ENCODE measurements at places on chromosomes 3 and 15.

DNA sequence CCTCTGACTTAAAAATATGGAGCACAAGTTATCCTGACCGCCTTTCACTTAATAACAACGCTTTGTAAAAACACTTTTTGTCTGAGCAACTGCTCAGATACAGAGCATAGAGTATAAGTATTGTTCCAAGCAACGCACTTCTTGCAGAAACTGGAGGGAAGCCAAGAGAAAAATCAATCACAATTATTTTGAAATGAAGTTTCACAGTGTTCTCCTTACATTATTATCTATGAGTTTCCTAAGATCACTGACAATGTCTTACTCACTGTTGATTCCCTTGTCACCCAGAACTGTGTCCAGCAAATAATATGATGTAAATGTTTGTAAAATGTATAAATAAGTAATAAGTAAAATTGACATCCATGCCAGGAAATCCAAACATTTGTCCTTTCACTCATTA, 184.6 kb upstream of the GPR149 start:
- no peak for DNase-seq

DNA sequence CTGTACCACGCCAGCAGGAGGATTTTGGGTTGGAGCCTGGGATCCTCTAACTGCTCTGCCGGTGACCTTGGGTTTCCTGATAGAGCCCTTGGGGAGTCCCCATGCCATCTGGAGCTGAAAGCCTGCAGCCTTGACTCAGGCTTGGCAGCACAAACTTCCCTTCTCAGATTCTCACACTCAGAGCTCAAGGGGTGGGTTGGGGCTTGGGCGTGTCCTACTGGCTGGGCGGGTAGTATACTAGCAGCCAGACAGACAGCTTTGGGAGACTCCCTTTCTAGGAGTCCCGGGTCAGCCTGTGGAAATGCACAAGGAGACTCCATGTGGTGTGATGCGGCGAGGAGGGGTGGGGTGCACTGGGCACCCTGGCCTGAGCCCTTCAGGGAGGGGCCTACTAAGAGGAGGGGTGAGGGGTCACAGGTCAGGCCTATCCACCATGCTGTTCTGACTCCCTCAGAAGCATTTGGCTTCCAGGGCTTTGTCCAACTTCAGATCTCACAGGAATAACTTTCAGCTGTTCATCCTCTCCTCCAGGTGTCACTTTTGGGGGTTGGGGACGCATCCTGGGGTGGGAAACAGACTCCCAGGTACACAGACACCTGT, 21.6 kb upstream of the PLXNA1 start:
- no peak for DNase-seq

GRCh38 chr3:102132370-102132769, 283.1 kb downstream of the NFKBIZ start:
- no peak for DNase-seq

DNA sequence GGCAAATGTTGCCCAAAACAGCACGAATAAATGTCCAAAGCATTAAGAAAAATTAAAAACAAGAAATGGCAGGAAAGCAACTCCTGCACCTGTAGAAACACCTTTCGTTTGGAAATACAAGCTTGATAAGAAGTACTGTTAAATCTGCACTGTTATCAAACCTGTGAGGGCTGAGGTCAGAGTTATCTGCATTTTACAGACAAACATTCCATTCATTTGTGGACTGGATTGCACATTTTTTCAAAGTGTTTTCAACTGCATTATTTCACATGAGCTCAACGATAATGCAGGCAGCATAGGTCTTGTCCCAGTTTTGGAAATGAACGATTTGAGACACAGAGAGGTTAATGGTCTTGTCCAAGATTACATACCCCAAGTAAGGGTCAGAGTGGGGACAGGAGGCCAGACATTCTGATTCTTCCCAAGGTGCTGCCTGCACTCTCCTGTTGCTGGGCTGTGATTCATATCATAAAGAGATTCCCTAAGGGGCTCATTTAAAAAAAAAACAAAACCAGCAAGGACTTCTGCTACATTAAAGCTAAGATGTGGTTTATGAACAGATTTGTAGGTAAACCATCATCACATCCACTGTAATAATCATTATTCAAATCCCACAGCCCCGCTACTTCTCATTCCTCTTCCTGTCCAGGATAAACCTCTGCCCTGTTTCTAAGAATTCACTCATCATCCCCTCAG, 13.0 kb downstream of the GUCA1C start:
- DNase-seq = no peak

DNA sequence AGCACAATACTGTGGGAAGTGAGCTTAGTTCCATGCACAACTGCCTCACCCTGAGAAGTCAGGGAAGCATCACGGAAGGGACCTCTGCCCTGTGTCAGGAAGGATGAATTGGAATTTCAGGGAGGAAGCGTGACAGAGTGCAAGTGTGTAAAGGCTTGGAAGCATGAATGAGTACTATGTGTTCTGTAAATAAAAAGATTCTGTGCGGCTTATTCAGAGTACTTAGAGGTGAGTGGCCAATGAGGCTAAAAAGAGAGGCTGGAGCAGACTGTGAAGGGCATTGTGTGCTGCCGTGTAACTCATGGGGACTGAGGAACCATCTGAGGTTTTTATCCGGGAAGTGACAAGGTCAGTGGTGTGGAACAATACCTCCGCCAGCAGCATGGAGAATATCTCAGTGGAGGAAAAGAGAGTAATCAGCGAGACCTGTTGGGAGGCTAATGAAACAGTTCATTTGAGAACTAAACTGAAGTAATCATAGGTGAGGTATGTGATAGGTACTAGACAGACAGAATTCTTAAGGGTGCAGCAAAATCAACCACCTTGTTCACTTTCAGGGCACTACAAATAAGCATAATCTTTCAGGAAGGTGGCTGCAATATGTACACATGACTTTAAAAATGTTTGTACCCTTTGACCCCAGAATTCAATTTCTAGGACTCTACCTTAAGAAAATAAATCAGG, 64.9 kb upstream of the SPRED1 start:
- no peak for DNase-seq

DNA sequence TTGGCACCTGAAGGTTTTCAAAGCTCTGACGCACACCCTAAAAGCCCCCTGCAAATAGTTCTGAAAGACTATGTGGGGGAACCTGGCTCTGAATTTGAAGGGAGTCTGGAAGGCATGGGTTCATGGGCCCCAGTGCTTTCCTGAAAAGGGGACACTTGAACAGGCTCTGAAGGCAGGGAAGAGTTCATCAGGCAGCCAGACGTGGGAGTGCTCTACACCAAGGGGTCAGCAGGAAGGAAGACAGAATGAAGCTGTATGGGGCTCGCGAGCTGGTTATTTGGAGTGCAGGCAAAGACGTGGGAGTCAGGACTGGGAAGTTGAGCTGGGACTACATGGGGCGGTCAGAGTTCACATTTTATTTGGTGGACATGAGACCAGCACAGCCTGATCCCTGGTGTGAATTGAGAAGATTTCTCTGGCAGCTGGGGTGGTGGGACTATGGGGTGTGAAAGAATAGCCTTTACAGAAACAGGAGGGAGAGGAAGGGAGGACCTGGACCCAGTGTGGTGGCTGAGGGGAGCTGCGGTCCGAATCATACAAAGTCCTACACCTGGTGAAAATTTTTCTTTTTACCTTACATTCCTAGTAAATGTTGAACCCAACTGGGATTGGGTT, 12.6 kb downstream of the ABHD6 start:
- DNase-seq = no peak

DNA sequence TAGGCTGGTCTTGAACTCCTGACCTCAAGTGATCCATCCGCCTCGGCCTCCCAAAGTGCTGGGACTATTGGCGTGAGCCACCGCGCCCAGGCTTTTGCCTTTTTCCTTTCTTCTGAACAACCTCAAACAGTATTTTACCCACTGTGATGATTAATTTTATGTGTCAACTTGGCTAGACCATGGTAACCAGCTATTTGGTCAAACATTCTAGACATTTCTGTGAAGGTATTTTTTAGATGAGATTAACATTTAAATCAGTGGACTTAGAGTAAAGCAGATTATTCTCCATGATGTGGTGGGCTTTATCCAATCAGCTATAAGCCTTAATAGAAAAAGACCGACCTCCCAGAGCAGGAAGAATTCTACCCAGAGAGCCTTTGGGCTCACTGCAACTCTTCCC, 6.0 kb downstream of the SPATA12 start:
- DNase-seq = no peak

GRCh38 chr3:45104715-45105711, 41.2 kb downstream of the CDCP1 start:
- no peak for DNase-seq

- no peak for DNase-seq
These were observed 2.4 kb downstream of the GCHFR start for GRCh38 chr15:40766194-40766815.

DNA sequence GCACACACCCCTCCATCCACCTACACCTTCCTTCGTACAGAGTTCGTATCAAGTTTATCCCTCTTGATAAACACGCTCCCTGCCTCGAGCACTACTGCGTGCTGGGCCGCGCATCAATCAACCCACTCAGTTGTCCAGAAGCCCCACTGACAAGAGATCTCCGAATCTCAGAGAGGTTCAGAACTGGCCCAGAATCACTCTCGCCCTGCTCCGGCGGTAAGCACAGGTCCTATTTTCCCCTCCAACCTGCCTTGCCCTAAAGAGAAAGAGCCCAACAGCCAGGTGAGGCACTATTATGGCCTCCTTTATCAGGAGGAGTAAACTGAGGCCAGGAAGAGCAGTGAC, 494 bp upstream of the NISCH start:
- DNase-seq = no peak

DNA sequence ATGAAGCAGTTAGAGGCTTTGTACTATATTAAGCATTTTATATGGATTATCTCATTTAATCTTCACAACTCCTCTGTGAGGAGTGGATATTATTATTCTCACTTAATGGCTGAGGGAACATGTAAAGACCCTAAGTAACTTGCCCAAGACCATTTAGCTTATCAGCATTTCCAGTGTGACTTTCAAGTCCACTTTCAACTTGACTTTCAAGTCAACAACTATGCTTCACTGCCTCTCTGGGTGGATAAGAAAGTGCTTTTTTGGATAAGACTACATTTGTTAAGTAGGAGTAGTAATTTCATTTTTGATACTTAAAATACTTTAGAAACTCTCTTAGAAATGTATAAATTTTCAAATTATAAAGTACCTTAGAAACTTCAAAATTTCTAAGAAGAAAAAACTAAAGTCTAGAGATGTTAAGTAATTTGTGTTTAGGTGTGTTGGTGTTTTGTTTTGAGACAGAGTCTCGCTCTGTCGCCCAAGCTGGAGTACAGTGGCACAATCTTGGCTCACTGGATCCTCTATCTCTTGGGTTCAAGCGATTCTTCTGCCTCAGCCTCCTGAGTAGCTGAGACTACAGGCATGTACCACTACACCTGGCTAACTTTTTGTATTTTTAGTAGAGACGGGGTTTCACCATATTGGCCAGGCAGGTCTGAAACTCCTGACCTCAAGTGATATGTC, 71.8 kb downstream of the MINDY2 start:
- no peak for DNase-seq

GRCh38 chr15:68424754-68425390, 7.1 kb downstream of the ITGA11 start:
- no peak for DNase-seq

GRCh38 chr3:133779626-133780203, 25.9 kb upstream of the SRPRB start:
- no peak for DNase-seq

DNA sequence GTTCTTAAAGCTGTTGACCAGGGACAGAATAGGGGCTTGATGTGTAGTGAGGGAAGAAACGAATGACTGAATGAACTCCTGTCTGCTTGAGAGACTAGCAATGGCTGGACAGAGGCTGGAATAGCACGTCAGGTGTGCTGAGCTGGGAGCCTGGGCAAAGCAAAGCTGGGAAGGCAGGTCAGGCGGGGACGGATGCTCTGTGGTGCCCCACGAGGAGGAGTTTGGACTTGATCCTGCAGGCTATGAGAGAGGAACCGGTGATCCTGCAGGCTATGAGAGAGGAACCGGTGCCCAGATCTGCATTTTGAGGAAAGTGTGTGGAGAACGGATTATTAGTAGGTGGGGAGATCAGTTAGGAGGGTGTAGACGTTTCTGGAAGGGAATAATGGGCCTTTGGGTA, 31.3 kb upstream of the PSTPIP1 start:
- DNase-seq = no peak

DNA sequence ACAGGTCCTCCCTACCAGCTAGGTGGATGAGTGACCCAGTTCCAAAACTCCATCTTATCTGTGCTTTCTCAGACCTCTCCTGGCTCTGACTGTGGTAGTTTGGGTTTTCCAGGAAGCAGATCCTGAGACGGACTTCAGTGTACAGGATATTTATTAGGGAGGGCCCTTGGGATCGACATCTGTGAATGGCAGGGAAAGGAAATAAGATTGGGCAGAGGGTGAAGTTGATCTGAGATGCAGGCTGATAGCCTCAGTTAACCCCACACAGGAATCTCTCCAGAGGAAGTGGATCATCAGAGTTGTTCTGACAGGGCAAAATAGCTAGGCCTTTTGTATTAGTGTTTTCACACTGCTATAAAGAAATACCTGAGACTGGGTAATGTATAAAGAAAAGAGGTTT, 16.7 kb upstream of the MAPK6 start:
- no peak for DNase-seq

DNA sequence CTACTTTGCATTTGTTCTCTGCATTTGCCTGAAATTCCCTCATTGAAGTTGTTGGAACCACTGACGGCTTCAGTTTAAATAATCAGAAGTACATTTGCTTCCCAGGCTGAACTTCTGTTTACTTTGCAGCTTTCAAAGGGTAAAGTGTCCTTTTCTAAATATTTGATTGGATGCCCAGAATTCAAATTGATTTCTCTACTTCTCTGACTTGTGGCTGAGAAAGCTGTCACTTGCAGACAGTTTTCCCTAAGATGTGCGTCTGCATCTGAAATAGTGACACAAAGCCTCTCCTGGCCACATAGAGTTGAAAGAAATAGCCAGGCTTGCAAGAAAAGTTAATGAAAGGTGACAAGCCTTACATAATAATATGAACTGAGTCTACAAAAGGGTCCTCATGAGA, 299.6 kb downstream of the THSD4 start:
- no peak for DNase-seq

DNA sequence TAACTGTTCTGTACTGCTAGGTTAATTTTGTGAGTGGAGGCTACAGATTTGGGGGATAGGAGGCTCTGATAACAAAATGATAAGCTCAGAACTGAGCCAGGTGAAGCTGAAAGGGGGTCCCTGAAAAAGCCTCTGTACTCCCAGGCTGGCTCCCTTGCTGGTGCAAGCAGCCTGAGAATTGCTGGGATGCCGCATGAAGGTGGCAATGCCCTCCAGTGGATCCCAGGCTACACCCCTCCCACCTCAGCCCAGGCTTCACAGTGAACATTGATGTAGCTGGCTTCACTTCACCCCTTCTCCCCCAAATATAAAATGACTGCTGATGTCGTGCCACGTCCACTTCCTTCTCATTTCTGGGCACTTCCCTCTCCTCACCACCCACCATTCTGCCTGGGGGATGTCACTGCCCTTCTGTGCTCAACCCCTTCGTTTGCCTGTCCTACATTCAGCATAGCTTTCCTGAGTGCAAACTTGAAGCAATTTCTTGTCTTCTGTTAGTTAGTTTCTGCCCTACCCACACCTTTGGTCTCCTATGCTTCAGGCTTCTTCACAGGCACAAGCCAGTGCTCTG, 9.7 kb upstream of the ARHGEF26 start:
- DNase-seq = no peak

GRCh38 chr15:75185271-75186029, 16.2 kb upstream of the C15orf39 start:
- DNase-seq = no peak
